ENCODE measurements at places on chromosomes 12 and 14. TPM values are rescaled to one million over a fixed set of nuclear protein-coding genes. Genes with fewer than 3 reads are reported as not detected.

MYF5 gene
- not detected for total RNA-seq

RDH12 gene
- not detected for total RNA-seq

ESR2 gene
- 0.67 TPM for total RNA-seq

MYF6 gene
- not detected for total RNA-seq

ZC3H10 gene
- 5.4 TPM for total RNA-seq

PLCZ1 gene
- total RNA-seq: not detected

YY1 gene
- 58.9 TPM for total RNA-seq

CBLN3 gene
- 1.3 TPM for total RNA-seq

GLI1 gene
- total RNA-seq: 1.3 TPM

RPL10L gene
- not detected for total RNA-seq

KRT75 gene
- not detected for total RNA-seq

PTPN21 gene
- 68.3 TPM for total RNA-seq
